ENCODE measurements at places on chromosomes 5 and 9.

- peak; percentile 70 for DNase-seq
These were observed 17.8 kb upstream of the CYSTM1 start for GRCh38 chr5:140157032-140157781.

- no peak for DNase-seq
These were observed 141.1 kb downstream of the ENTREP1 start for GRCh38 chr9:69466151-69466550.

DNA sequence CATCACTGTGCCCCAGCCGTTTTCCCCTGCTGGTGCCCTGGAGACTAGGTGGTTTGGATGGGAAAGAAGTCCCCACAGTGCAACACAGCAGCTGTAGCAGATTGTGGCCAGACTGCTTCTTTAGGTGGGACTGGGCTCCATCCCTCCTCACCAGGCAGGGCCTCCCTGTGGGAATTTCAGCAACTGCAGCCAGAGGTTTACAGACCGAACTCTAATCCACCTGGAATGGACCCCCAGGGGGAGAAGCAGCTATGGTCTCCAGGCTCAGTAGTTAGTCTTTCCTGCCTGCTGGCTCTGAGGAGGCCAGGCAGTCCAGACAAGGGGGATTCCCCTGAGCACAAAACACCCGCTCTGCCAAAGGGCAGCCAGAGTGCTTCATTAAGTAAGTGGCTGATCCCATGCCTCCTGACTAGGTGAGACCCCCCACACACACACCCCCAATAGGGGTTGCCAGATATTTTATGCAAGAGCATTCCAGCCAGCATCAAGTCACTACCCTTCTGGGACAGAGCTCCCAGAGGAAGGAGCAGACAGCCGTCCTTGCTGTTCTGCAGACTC lies 188.9 kb downstream of the SGCD start:
- no peak for DNase-seq

DNA sequence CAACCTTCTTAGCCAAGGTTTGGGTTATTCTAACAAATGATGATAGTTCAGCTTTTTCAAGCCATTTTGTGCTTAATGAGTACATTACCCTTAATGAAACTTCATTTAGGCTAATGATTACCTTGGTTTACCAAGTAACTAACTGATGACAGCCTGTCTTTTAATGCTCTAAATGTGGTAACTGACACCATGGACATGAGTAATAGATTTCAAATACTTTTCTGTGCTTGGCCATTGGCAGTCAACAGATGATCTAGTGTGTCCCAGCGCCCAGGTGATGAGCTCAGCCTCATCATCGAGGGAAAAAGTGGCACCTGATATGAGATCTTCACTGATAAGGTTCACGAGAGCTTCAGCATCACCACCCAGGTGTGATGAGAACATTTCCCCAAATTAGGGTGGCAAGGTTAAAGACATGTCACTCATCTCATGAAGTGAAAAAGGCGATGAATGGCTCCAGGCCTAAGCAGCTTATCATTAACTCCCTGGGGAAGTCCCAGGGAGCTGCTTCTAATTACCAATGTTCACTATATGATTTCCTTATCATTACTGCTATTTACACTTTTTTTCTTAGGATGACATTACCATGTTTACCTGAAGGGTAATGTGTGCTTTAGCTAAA lies 296.0 kb downstream of the SPOCK1 start:
- no peak for DNase-seq

DNA sequence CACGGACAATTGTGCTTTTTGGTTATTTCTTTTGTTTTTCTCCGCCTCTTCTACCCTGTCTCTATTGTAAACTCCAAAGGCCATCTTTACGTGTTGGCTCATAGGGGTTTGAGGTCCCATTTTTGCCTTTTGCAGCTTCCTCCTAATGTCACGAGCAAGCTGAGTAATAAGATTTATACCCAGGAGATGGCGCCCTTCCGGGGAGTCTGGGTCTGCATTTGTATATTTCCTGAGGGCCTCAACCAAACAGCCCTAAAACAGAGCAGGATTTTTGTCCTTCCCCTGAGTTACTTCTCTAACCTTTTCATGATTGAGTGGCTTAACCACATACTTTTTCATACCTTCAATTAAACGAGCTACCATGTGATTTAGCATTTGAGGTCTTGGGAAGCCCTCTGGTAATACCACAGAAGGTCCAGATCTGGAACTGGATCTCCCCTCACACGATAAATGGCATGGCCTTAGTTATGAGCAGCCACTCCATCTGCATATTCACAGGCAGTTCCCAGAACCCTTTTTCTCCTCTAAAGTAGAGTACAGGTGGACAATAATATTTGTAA lies 11.2 kb upstream of the CFAP95 start:
- DNase-seq = peak; percentile 7

- DNase-seq = no peak
These were observed 625 bp downstream of the EXOSC2 start for GRCh38 chr9:130694205-130694604.

- DNase-seq = no peak
These were observed 50.7 kb downstream of the TRIP13 start for GRCh38 chr5:943201-943917.

DNA sequence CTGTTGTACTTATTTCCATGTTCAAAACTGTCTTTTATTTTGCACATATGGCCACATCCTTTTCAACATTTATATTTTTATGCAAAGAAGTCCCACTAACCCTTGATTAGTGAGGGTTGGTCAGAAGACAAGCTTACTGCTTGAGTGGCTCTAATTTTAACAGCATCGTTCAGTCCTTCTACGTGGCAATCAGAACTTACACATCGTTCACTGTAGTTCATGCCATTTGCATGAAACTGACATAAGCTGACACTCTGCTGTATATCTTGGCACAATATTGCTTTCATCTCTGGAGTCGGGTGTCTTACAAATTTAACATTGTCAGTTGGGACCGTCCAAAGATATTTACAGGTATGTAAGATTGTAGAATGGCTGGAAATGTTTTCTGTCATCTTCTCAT lies 50.6 kb downstream of the MARCHF11 start:
- no peak for DNase-seq

DNA sequence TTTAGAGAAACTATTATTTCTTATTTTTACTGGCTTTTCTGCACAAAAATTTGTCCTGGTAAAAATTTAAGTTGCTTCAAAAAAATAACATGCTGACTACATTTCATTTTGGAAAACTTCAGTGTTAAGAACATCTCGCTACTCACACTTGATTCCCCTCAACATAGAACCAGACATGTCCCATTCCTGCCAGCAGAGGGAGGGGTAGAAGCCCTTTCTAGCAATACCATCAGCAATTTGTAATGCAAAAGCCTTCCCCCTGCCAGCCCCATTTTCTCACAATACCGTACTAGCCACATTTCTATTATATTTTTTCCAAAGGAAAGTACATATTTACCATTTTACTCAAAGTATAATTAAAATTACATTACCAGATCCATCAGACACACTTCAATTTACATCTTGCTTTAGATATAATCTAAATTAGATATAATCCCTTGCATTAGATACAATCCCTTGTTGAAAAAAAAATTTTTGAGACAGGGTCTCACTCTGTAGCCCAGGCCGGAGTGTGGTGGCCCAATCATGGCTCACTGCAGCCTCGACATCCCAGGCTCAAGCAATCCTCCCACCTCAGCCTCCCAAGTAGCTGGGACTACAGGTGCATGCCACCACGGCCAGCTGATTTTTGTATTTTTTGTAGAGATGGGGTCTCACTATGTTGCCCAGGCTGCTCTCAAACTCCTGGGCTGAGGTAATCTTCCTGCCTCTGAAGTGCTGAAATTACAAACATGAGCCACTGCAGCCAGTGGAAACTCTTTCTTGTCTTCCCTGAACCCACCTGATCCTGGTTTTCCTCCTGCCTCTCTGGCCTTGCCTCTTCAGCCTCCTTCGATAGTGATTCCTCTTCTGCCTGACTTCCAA lies 39.6 kb upstream of the IDNK start:
- peak; percentile 48 for DNase-seq

DNA sequence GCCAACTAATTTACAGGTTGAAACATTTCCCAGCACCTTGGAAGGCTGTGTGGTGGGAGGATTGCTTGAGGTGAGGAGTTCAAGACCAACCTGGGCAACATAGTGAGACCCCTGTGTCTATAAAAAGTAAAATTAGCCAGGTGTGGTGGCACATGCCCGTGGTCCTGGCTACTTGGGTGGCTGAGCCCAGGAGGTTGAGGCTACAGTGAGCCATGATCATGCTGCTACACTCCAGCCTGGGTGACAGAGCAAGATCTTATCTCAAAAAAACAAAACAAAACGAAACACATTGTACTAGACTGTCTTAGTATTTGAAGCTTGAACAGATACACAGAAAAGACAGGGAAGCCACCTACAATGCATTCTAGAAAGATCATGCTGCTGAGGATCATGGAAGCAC lies 2.8 kb upstream of the HSDL2 start:
- no peak for DNase-seq

DNA sequence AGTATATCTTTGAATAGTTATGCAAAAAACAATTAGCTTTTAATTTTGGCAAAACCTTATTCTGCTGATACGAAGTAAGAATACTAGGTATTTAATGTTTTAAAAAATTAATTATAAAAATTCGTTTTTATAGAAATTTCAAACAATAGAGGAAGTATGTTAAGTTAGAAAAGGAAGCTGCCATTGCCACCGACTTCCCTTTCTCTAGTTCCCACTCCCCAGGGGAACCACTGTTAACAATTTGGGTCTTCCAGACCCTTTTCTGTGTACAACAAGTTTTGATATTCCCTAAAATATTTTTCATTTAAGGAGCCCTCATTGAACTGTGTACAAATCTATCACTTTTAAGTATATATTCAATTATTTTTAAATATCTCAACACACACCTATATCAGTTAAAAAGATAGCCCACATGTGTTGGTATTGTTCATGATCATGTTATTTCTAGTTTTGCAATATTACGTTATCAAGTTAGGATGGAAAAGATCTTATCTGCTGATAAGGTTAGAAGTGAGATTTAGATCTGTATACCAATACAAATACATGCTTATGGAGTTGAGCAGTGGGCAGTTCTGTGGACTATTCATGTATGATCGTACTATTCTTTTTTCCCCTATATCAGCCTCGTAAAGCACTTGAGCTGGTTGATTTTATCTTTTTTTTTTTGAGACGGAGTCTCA lies 25.9 kb downstream of the NDFIP1 start:
- no peak for DNase-seq

GRCh38 chr5:178114325-178115135 lies 1.2 kb downstream of the N4BP3 start:
- DNase-seq = no peak

DNA sequence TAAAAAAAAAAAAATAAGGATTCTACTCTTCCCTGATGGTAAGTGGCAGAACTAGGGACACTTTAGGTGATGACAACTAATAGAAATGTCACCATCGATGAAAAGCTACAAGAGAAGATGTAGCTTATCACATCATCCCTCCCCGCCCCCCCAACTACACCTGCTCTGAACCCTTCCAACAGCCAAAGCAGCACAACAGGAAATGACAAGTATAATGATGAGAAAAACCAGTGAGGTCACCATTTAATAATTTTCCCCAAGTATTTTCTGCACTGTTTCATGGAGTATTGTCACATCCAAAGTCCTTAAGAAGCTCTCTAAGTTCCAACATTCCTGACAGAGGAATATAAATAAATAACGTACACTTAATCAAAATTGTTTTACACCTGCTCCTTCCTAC lies 221.4 kb downstream of the EFNA5 start:
- no peak for DNase-seq

GRCh38 chr5:5271786-5272321 lies 131.7 kb downstream of the ADAMTS16 start:
- no peak for DNase-seq

DNA sequence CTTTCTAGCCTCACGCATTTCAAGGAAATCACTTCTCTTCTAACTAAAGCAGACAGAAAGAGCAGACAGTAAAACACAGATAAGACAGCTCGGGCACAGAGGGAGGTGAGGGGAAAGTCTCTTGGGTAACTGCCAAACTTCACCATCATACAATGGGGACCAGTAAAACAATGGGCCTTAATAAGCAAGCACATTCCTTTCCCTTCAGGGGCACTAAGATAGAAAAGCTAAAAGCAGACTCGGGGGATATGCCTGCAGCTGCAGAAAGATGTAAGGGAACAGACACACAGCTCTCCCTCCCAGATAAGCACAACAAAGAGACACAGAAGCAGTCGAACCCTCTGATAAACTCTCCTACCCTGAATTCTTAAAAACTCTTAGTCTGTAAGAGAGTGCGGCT lies 15.6 kb upstream of the CKS2 start:
- no peak for DNase-seq

DNA sequence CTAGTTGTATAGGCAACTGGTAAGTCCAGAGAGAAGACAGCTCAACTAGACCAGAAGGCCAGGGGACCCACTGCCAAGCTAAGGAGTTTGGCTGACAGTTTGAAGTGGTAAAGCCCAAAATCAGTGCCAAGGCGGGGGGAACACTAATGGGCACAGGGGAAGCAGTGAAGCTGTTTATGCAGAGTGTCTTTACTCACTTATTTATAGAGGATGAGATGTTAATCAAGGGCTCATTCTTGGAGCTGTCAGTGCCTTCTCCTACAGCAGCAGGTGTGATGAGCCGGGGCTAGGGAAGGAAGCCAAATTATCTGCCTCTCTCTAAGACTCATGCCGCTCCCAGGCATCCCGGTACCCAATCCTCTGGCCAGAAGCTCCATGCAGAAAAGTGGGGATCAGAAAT lies 75.2 kb upstream of the GALNT10 start:
- no peak for DNase-seq

GRCh38 chr5:83589786-83590185 lies 118.2 kb downstream of the VCAN start:
- no peak for DNase-seq

GRCh38 chr9:101437806-101438232 lies 2.2 kb upstream of the ALDOB start:
- no peak for DNase-seq

GRCh38 chr5:65121880-65122436 lies 353.2 kb downstream of the CWC27 start:
- no peak for DNase-seq

DNA sequence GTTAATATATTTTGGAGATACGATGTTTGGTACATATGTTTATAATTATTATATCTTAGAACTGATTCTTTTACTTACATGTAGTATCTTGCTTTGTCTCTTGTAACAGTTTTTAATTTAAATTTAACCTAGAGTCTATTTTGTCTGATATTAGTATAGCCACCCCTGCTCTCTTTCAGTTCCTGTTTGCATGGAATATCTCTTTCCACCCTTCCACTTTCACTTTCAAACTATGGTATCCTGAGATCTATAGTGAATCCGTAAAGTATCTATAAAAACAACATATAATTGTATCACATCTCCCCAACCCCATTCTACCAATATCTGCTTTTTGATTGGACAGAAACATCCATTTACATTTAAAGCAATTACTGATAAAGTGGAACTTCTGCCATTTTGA lies 7.2 kb downstream of the IRGM start:
- DNase-seq = no peak

DNA sequence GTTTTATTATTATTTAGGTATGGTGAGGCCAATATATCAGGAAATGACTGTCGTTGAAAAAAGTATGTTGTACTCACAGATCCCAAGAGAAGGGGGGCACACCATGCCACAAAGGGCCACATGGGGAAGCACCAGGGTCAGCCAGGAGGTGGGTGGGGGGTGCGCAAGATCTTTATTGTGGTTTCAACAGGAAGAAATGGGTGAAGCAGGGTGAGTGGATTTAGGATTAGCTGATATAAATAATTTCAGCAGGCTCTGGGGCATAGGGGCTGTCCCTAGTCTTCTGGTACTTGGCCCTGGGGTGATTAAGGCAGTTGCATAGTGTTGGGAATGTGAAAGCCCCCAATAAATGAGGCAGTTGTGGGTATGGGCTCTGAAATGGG lies 8.6 kb downstream of the PDCD1LG2 start:
- no peak for DNase-seq

Measured in HCT116 (cell line).